ENCODE measurements at places on chromosomes 1 and 21. TPM values are rescaled to one million over a fixed set of nuclear protein-coding genes. Genes with fewer than 3 reads are reported as not detected.

GRCh38 chr1:86197206-86197855, 40.8 kb upstream of the COL24A1 start:
- DNase-seq: no peak

SPRR1A gene
- total RNA-seq: not detected

DNA sequence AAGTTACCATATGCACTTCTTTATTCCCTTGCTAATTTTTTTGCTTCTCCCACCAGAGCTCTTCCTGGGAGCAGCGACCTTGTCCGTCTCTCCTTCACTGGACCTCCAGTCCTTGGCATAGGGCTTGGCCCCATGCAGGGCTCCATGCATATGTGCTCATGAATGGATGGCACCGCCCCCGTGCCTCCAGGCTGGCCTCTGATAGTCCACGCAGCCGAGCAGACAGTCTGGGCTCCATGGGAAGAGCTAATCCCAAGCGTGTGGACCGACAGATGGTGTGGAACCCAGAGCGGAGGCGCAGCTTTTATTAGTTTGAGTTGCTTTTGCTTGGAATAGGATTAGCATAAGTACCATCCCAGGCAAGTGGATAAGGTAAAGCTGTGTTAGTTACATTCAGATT, 41.8 kb downstream of the CDCP2 start:
- no peak for DNase-seq

DNA sequence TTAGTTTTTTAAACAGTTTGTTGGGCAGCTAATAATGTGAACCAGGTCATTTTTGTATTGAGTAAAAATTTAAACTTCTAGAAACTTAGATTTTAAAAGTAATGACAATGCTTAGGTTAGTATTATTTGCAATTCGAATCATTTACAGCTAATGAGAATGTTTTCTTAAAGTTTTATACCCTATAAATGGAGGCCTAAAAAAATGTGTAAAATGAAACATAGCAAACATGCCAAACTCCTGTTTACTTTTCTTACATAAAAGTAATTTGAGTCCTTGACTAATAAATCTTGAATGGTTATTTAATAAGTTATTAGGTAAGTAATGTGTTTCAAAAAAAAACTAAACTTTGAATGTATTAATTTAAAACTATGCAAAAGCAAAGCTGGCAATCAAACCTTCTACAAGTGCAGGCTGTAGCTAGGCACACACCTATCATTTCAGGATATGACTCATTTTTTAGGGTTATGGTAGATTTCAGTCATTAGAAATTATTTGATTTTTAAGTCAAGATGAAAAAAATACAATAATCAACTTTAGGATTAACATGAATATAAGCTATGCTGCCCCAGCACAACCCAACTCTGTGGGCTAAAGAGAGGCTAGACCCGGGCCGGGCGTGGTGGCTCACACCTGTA, 41.5 kb downstream of the CLSTN1 start:
- no peak for DNase-seq

GRCh38 chr1:153752571-153753195, 22.5 kb upstream of the SLC27A3 start:
- DNase-seq: no peak

TRIM33 gene
- total RNA-seq: 42.1 TPM

- no peak for DNase-seq
These were observed 59.1 kb downstream of the CAMK2N1 start for GRCh38 chr1:20426923-20427322.

GRCh38 chr1:170807432-170807831, 127.9 kb upstream of the MROH9 start:
- DNase-seq: no peak

DNA sequence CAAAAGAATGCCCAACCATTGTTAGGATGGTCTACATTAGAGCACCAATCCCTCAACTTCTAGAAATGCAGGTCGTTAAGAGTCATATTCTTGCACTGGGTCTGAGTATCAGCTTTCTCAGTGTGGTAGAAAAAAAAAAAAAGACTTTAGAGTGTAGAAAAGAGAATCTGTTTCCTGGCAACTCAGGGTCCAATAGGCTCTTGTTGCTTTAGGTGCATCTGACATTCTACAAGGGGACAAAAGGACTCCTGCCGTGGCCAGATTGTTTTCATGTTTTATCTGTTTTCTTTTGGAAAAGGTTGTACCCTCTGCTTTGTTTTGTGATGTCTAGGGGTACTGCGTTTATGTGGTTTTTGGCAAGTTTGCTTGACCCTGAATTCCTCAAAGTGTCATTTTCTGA, 105.4 kb upstream of the KCNK2 start:
- DNase-seq: no peak

DNA sequence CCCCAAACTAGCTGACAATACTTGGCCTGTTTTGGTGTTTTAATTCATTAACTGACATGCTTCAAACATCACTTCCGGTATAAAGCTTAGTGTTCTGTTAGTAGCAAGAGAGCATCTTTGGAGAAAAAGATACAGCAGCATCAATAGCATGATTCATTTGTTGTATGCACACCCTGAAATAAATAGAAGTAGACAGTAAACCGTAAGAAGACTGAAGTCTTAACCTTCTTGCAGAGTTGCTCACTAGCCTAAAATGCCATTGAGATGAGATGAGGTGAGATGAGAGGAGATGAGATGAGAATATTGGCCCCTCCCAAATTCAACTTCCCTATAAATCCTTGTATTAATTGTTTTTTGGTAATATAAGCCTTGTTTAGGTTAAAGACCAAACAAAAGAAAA, 108.8 kb downstream of the TNFSF18 start:
- no peak for DNase-seq

- DNase-seq: no peak
These were observed 106.4 kb upstream of the TARDBP start for GRCh38 chr1:10905841-10906655.

DNA sequence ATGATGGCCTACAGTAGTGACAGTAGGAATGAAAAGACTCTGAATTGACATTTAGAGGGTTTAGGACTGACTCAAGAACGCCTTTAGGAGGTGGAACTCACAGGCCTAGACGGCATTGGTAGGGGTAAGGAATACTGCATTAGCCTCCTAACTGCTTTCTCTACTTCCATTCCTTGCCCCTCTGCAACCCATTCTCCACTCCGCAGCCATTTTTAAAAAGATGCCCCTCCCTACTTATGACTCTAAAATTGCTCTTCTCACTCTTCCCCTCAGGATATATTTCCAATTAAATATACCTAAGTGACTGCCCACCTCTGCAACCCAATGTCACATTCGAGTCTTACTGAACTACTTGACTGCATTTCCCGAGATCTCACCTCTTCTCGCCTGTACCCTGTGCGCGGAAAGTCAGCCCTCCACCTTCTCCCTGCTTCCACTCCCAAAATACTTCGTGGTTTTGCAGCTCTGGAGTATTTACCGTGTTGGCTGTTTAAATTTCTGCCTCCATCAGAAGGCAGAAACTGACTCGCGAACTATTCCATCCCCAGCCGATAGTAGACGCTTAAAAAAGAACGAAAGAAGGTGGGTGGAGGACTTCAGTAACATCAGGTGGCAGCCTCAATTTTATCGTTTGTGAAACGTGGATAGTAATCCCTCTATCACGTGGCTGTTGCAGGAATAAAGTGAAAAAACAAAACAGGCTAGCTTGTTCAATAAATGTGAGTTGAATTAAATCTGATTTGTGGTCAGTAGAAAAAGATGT, 1.1 kb upstream of the YBX1 start:
- DNase-seq: no peak

COL24A1 gene
- 0.07 TPM for total RNA-seq

CLCA1 gene
- total RNA-seq: 0.22 TPM

- no peak for DNase-seq
These were observed 27.3 kb upstream of the EPHA2 start for GRCh38 chr1:16183179-16183578.

GRCh38 chr1:234302354-234302962, 70.8 kb upstream of the COA6 start:
- no peak for DNase-seq

PDPN gene
- 0.11 TPM for total RNA-seq

MYOG gene
- total RNA-seq: not detected

- DNase-seq: no peak
These were observed 102.4 kb downstream of the SLC45A1 start for GRCh38 chr1:8420318-8420717.

DNA sequence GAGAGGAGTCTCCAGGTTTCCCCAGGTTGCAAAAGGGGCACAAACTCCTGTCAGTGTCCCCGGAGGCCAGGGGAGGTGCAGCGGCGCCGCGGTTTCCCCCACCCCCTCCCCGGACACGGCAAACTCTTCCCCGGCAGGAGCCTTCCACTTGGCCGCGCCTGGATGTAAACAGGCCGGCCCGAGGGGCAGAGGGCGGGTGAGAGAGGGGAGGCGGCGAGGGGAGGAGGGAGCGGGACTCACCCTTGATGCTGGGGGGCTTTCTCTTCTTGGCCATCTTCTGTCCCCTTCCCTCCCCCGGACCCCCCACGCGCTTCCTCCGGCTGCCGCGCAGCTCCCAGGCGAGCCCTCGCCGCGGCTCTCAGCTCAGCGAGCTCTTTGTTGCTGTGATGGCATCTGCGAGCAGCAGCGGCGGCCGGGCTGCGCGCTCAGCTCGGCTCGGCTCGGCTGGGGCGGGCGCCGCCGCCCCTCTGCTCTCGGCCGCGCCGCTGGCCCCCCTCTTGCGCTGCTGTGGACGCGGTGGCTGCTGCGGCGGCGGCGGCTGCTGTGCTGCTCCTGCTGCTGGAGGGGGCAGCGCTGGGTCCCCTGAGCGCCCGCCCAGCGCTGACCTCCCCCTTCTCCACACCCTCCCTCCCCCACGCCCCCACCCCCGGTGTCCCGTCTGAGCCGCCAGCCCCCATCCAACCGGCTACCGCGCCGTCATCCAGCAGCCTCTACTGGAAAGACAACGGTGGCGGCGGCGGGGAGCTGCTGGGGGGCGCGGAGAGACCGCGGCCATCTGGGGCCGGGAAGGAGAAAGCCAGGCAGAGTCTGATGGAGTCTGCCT, 4.9 kb upstream of the SLC44A5 start:
- DNase-seq: peak; percentile 27

SSX2IP gene
- total RNA-seq: 66.4 TPM

DNA sequence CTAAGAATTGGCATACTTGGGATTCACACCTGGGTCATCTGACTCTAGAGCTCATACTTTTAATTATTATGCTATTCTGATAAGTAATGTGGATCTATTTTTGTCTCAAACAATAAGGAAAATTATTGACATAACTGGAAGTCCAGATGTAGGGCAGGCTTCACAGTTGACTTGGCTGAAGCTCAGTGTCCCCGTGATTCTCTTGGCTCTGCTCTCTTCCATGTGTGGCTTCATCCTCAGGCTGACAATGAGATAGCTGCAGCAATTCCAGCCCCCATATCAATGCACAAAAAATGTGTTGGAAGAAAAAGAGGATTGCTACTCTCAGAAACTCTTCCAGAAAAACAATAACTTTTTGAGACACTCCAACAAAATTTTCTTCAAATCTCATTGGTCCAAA, 23.8 kb downstream of the HSD11B1 start:
- DNase-seq: no peak

MROH9 gene
- not detected for total RNA-seq

DNA sequence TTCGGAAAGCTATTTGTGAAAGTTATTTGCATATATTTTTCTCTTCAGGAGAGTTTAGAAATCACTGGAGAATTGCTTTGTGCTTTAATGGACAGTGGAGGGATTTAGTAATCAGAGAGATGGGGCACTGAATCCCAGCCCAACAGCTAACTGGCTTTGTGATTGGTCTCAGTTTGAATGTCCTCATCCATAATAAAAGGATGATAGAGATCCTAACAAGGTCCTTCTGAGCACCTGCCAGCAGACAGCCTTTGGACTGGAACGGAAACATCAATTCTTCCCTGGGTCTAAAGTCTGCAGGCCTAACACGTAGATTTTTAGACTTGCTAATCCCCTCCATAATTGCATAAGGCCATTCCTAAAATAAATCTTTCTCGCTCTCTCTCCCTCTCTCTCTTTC, 112.0 kb upstream of the ADAMTS5 start:
- DNase-seq: no peak

GRCh38 chr21:25838809-25839208, 104.0 kb downstream of the GABPA start:
- DNase-seq: no peak

- no peak for DNase-seq
These were observed 2.6 kb upstream of the UQCRHL start for GRCh38 chr1:15810073-15810472.

Measured in K562 (cell line).